ENCODE measurements at places on chromosomes 6 and 20.

DNA sequence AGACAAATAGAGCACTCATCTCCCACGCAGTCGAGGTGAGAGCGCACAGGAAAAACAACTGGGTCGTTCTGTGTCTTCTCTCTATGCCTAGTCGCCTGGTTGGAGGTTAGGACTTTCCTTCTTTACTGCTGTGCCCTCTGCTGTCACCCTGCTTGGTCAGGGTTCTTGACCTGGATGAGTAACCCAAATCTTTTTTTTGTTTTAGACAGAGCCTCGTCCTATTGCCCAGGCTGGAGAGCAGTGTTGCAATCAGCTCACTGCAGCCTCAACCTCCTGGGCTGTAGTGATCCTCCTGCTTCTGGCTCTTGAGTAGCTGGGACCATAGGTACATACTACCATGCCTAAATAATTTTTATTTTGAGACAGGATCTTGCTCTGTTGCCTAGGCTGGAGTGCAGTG, 24.5 kb downstream of the PRPF6 start:
- no peak for DNase-seq

GRCh38 chr6:157498817-157499216, 117.8 kb downstream of the ZDHHC14 start:
- DNase-seq: no peak

- no peak for DNase-seq
Measured at GRCh38 chr20:48845721-48846306, 18.0 kb upstream of the PREX1 start.

DNA sequence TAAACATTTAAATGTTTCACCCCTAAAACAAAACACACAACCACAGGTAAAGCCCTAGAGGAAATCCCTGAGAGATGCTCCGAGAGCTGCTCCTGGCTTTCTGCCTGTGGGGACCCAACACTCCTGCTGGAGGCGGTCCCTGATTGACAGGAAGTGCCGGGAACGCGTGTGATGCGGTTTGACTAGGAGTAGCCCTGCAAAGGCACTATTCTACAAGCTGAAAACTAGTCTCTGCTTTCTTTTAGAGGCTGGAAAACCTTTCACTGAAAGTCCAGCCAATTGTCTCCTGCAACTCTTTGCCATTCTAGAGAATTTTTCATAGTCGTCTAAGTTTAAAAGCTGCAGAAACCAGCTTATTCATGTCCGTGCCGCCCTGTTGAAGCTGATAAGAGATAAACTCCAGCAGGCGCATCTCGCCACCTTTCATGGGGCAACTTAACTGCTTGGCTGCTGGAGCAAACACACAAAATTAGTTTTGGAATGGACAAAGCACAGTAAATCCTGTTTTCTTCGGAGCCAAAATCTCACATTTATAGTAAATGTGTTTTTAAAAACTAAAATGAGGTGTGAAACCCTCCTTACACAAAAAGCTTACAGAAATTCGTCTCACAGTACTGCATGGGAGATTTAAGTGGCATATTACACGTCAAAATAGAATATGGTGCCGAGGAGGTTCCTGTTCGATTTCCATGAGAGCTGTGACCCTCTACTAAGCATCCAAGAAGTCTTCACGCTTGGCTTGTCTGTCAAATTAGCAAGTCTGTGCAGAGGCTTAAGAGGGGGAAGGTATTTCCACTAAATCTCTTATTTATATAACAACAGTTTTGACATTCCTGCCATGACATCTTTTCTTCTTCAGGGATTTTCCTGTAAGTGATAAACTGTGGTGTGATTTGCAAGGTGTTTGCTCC, 46.9 kb downstream of the DACT2 start:
- no peak for DNase-seq

GRCh38 chr6:37110500-37111461, 59.2 kb upstream of the PIM1 start:
- DNase-seq: no peak

- DNase-seq: no peak
Measured at GRCh38 chr6:145963216-145964068, 716 bp downstream of the SHPRH start.

- no peak for DNase-seq
Measured at GRCh38 chr6:73043446-73043845, 181.8 kb downstream of the KHDC1L start.

- no peak for DNase-seq
Measured at GRCh38 chr6:153208706-153209105, 77.6 kb upstream of the RGS17 start.

- DNase-seq: no peak
Measured at GRCh38 chr6:220721-221475, 71.4 kb upstream of the DUSP22 start.

GRCh38 chr20:44646023-44646640, 5.4 kb downstream of the ADA start:
- no peak for DNase-seq

GRCh38 chr20:18638768-18639167, 50.9 kb downstream of the DTD1 start:
- DNase-seq: no peak

GRCh38 chr20:33275871-33276270, 7.1 kb upstream of the BPIFB1 start:
- no peak for DNase-seq

GRCh38 chr6:73234733-73235132, 9.4 kb upstream of the KHDC1L start:
- no peak for DNase-seq

DNA sequence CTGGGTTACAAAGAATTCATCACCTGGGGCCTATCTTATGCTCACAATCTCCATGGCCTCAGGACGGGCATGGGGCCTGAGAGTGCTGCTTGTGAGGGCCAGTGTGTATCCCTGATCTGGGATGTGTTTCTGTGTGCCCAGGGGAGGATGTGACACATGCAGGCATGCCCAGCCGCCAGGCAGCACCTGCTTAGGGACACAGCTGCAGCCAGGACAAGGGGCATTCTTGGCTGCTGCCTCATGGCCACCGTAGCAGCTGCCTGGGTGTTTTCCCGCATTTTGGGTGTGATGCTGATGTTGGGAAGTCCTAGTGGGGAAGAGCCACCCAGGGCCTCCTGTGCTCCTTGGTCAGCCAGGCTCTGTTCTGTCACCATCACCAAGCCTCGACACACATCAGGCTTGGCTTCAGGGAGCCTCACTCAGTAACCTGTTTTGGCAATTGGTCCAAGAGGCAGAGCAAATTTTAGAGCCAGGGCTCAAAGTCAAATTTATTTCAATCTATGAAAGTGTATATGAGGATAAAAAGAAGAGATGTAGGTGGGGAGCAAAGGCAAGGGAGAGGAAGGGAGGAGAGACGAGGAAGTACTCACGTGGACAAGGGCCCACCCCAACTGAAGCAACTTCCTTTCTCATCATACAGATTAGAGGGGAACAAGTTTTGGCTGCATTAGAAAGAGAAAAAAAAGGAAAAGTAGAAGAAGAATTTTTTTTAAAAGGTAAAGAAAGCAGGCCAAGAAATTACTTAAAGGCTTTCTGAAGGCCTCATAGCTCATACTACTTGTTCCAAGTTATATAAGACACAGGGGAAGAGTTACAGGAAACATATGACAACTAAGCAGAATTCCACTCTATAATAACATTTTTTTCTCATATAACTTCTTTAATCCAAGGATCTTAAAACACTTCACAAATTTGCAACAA, 269.9 kb upstream of the SUPT3H start:
- no peak for DNase-seq

- DNase-seq: no peak
Measured at GRCh38 chr6:165049362-165049761, 260.0 kb downstream of the C6orf118 start.

DNA sequence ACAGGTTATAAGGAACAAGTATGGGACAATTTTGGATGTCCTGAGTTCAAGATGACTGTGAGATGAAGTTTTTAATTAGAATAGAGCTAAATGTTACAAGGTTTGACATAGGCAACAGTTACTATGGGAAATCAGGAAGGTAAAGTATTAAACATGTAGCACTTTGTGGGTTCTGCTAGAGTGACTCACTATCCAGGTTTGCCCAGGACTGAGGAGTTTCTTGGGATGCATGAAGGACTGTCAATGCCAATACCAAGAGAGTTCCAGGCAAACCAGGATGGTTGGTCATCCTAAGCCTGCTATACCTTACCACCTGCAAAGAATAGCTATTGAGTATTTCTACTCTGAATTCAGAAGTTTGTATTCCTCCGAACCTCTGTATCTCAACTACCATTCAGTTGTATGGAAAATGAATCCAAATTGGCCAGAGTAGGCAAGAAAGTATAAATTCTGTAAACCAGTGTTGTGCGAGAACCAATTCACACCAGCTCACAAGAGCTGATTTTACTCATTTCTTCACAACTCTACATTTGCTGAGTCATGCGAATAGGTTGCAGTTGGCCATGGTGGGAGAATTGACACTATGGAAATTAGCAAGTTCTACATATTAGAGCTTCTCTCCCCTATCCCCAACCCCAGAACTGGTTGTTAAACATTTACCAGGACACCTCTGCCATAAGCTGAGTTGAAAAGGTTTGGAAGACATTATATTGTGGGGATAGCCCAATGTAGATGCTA, 449.5 kb downstream of the PLCB1 start:
- DNase-seq: no peak

GRCh38 chr6:35381132-35381531, 38.8 kb downstream of the PPARD start:
- no peak for DNase-seq

DNA sequence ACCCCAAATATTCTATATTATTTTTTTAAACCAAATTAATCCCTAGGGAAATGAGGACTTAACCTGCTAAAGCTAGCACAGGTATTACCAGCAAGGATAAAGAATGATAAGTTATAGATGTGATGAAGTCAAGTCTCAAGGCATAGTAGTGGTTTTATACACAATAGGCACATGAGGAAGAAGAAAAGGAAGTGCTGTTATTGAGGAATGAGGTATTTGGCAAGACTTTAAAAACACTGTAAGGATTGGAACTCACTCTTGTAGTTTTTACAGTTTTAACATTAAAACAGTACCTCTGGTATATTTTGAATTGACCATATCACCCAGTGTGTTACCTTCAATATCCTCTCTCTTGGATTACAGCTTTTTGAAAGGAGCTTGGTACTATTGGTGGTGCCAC, 54.6 kb downstream of the PHF3 start:
- DNase-seq: no peak

- no peak for DNase-seq
Measured at GRCh38 chr6:44029444-44030185, 97.6 kb downstream of the MRPL14 start.

- DNase-seq: no peak
Measured at GRCh38 chr6:3500262-3501014, 43.6 kb upstream of the SLC22A23 start.

DNA sequence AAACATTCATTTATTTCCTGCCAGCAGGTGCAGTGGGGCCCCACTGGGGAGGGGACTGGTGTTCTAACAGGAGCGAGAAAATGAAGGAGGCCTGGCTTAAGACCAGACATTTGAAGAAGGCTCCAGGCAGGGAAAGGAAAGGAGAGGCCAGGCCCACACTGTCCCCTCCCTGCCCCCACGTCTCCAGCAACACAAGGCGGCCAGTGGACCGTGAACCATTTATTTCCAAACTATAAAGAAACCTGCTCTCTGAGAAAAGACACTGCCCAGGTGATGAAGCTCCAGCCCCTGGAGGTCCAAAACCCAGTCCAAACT, 41.4 kb upstream of the CDH22 start:
- no peak for DNase-seq

GRCh38 chr6:13480631-13481501, 6.5 kb downstream of the GFOD1 start:
- DNase-seq: no peak

DNA sequence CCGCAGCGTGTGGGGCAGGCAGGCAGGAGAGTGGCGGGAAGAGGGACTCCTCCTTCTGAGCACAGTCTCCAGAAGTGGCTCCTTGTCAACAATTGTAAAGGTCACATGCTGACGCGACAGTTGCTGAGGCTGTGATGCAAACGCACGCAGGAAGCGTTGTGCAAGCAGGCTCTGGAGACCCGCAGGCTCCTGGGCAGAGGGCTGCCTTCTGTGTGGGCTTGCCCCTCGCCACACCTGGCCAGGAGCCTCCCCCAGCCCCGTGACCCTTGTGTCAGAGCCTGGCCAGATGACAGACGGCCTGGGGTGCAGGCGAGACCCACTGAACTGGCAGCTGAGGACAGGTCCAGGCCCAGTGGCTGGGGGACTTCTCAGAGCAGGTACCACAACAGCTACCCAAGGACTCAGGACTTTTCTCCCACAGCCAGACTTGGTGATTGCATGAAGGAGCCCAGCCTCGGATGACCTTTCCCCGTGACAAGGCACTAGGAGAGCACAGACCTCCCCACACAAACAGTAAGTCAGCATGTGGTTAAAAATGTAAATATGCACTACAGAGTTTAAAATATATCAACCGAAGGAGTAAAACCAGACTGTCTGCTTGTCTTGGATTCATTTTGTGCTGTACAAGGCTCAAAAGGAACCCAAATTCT, 222.1 kb upstream of the RREB1 start:
- no peak for DNase-seq

DNA sequence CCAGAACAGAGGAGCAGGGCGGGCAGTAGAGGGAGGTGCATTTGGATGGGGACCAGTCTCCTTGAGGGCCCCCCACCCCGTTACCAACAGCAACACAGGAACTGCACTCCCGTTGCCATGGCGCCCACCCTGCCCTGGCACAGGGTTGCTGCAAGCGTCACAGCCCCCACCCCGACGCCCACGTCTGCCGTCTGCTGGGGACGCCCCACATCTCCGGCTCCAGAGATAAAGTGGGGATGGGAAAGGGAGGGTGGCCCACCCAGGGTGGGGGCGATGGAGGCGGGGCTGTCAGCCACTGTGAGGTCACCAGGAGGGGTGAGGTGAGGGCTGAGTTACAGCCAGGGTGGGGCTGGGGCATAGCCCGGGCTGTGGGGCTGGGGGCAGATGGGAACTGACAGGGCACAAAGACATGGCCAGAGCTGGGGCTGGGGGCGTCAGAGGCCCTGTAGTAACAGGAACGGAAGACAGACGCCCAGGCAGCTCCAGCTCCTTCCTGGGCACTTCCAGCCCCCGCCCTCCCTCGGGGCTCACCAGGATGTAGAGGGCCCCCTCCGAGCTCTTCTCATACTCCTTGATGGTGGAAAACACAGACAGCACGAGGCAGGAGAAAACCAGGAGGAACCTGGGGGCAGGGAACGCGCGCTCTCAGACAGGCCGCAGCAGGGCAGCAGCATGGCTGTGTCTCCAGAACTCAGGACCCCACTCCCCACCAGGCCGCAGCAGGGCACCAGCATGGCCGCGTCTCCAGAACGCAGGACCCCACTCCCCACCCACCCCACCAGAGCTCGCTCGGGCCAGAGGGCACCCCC, 26.0 kb downstream of the KCNQ2 start:
- no peak for DNase-seq

- DNase-seq: no peak
Measured at GRCh38 chr6:53721766-53722165, 56.2 kb upstream of the KLHL31 start.

DNA sequence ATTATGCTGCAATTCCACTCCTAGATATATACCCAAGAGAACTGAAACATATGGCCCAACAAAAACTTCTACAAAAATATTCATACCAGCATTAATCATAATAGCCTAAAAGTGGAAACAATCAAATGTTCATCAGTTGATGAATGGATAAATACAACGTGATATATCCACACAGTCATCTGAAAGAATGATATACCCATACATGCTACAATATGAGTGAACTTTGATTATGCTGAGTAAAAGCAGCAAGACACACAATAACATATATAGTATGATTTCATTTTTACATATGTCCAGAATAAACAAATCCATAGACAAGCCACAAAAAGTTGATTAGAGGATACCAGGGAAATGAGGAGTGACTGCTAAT, 30.7 kb downstream of the CDK19 start:
- DNase-seq: no peak

- DNase-seq: no peak
Measured at GRCh38 chr6:169000022-169000421, 253.6 kb downstream of the THBS2 start.

- no peak for DNase-seq
Measured at GRCh38 chr6:42947950-42948349, 12.6 kb upstream of the GNMT start.

Measured in stimulated activated CD8-positive, alpha-beta memory T cell treated with anti-CD3 and anti-CD28 coated beads, Interleukin-7, amount 100 ng/mL, for 1 hour (primary cell).